ENCODE measurements at places on chromosomes 3 and 15.

- peak; percentile 84 for DNase-seq
Observed at GRCh38 chr3:18425641-18426257, 610 bp upstream of the SATB1 start.

DNA sequence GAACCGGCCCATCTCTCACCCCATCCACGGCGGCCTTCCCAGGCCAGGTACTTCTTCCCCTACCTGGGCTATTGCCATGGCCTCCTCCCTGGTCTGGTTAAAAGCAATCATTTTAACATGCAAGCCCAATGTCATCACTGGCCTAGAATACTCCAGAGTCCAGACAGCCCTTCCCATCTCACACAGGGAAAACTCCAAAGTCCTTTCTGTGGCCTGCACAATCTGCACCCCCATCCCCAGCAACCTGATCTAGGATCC is 45.8 kb upstream of the SLCO2A1 start:
- DNase-seq, result no peak

GRCh38 chr3:100080573-100080972 is 33.7 kb downstream of the FILIP1L start:
- DNase-seq, result no peak

DNA sequence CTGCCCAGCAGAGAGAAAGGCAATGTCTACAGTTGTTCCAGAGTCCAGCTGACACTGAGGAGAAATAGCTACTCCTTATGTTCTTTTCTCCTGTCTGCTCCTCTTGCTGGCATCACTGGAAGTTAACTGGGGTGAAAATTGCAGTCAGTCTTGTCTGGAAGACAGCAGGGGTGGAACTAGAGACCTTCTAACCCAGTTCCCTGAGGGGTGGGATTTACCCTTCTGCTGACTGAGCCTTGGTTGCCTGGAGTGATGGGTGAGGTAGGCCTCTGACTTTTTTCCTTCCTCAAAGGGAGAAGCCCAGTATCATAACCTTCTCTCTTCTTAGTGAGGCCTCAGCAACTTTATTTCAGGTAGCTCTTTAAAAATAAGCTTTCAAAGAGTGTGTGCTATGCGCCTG is 16.2 kb downstream of the ZNF609 start:
- no peak for DNase-seq

- no peak for DNase-seq
Observed at GRCh38 chr3:141268306-141268705, 36.7 kb downstream of the PXYLP1 start.

DNA sequence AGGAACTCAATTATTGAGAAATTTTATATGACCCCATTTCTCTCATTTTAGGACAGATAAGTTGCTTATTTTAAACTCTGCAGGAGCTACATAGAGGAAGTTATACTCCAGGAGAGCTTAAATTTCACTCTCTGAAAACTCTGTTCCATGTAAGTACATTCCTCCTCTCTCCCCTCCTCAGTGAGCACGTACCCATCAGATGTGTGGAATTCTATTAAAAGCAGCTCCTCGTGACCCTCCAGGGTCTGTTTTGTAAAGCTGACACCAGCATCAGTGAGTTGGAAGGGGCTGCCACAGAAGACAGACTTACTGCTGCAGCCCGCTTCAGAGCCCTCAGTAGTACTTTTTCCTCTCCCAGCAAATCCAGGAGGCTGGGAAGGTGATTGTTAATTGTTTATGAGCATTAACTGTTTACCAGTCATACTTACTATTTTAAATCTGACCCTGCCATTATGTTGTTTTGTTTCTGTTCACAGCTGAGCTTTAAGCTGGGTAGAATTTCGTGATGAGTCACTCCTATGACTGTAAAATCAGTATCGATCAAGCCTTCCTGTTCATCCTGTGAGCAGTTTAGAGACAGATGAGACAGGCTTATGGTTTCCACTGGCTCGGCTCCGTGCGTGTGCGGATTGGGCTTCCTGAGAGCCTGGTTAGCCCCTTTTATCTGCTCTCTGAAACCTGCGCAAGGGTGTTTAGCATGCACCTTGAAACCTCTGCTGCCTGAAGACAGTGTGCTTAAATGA is 20.4 kb downstream of the IGF1R start:
- DNase-seq, result peak; percentile 62

- DNase-seq, result no peak
Observed at GRCh38 chr3:156509189-156510174, 45.4 kb downstream of the SSR3 start.

- DNase-seq, result no peak
Observed at GRCh38 chr3:56825567-56826438, 24.1 kb upstream of the ARHGEF3 start.

GRCh38 chr3:123807820-123808219 is 76.3 kb downstream of the MYLK start:
- no peak for DNase-seq
